NCI-H69 (cell line): ENCODE measurements at places on chromosomes 5 and 9.

GRCh38 chr5:71666321-71666720 is 52.8 kb upstream of the CARTPT start:
- peak; percentile 85 for DNase-seq

- no peak for DNase-seq
Measured at GRCh38 chr5:69374911-69375446, 5.4 kb downstream of the RAD17 start.

- DNase-seq = no peak
Measured at GRCh38 chr5:151881621-151882225, 42.9 kb downstream of the GLRA1 start.

GRCh38 chr9:87891754-87892153 is 9.1 kb downstream of the SPATA31E1 start:
- no peak for DNase-seq
